Right lobe of liver (tissue), 6 donors: ENCODE measurements at places on chromosomes 3 and 15. TPM values are rescaled to one million over a fixed set of nuclear protein-coding genes. Genes with fewer than 3 reads are reported as not detected.

DNA sequence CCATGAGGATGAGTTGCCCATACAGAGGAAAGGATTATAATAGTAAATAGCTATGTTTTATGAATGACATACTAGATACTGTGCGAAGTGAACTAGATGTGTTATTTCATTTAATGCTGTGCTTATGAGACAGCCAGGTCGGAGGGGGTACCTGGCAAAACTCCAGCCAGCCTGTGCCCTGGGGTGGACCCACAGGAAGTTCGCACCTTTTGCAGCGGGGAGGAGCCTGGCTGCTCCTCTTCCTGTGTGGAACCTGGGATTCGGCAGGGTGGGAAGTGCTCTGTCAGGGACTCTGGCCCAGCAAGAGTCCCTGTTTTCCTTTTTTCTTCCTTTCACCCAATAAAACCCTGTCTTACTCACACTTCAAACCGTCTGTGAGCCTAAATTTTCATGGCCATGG lies 452.2 kb downstream of the IL5RA start:
- DNase-seq, result no peak

DNA sequence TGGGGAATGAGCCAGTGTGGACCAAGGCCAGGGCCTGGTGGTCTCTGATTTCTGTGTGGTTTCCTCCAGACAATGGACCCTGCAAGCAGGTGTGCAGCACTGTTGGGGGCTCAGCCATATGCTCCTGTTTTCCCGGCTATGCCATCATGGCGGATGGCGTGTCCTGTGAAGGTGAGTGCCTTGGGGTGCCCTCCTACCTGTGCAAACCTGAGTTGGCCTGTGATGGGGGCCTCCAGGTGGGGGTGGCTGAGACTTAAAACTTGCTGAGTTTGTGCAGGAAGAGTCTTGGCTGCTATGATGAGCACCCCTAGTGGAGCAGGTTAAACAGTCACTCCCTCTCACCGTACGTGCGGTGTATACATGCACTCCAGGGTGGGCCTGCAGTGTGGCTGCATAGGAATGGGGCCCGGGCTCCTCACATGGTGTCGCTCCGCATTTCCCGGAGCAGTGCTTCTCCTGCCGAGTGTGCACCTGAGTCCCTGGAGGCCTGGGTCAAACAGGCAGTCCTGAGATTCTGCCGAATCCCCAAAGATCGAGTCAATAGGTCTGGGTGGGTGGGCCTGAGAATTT lies 70.8 kb downstream of the FBLN2 start:
- DNase-seq, result no peak

- no peak for DNase-seq
Measured at GRCh38 chr3:13045904-13046568, 27.2 kb downstream of the IQSEC1 start.

VEPH1 gene
- 1.1 TPM for total RNA-seq
